ENCODE measurements at places on chromosomes 6 and 20.

GRCh38 chr6:5766260-5766659 is 240.5 kb downstream of the NRN1 start:
- no peak for DNase-seq

DNA sequence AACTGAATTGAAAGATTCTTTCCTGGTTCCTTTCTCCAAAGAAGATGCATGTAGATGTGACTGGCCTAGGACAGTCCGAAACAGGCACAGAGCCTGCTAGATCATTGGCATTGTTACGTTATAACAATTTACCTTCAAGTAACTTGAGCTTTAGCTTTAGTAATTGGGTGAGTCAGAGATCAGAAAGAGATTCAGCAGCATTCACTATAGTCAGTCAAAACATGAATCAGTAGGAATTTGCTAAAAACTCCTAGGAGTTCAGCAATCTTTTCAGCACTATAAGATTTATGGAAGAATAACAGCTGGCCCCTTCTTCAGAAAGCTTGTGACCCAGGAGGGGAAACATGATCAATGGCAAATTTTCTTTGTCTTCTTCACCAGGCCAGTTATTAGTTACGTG is 281.7 kb upstream of the PRDM1 start:
- no peak for DNase-seq

GRCh38 chr6:78746457-78746856 is 120.9 kb upstream of the IRAK1BP1 start:
- DNase-seq, result no peak

DNA sequence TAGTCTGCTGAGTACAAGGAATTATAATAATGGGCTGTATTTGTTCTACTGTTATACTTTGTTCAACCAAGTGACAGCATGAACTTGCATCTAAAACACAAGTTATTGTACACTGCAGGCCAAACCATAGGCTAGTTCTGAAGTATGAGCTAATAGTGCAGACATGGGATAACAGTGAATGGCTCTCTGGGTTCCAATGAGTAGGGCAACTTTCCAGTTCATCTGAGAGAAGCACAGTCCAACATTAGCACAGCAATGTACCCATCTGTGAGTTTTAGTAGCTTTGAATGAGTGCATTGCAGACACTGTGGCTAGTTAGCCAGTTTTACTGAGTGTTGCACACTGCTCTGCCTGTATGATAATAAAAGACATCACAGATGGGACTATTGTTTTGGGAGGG is 56.5 kb upstream of the FUT9 start:
- DNase-seq, result no peak

GRCh38 chr20:64091770-64092169 is 7.6 kb upstream of the LKAAEAR1 start:
- no peak for DNase-seq

All from GM13977 (cell line).